Kidney epithelial cell (primary cell): ENCODE measurements at places on chromosomes 5 and 9. TPM values are rescaled to one million over a fixed set of nuclear protein-coding genes. Genes with fewer than 3 reads are reported as not detected.

YIPF5 gene
- 41.1 and 68.5 TPM in 2 replicates for total RNA-seq

PCA3 gene
- total RNA-seq = not detected in 2 replicates

INSL4 gene
- not detected in 2 replicates for total RNA-seq

IDNK gene
- 3.6 and 6.8 TPM in 2 replicates for total RNA-seq

DMAC1 gene
- total RNA-seq = 15.3 and 15.8 TPM in 2 replicates

CTNND2 gene
- total RNA-seq = 0.29 and 0.34 TPM in 2 replicates

NR5A1 gene
- not detected in 2 replicates for total RNA-seq

GABRB2 gene
- 0.07 TPM in 1 of 2 replicates, not detected in the other for total RNA-seq

NMRK1 gene
- 10.3 and 14.1 TPM in 2 replicates for total RNA-seq

PCDHGA2 gene
- total RNA-seq = 2.8 and 2.9 TPM in 2 replicates

UGT3A1 gene
- 0.21 and 0.38 TPM in 2 replicates for total RNA-seq

ZBTB26 gene
- total RNA-seq = 4.2 and 6.5 TPM in 2 replicates

BRD3 gene
- total RNA-seq = 23.3 and 32.0 TPM in 2 replicates

ANKRD55 gene
- not detected in 2 replicates for total RNA-seq

PCDHB15 gene
- 2.3 and 3.0 TPM in 2 replicates for total RNA-seq

SPINK7 gene
- not detected in 2 replicates for total RNA-seq

SPINK1 gene
- 0.48 TPM in 1 of 2 replicates, not detected in the other for total RNA-seq

FOXD4L5 gene
- total RNA-seq = 0.04 and 0.27 TPM in 2 replicates

JAKMIP2 gene
- total RNA-seq = 0.42 and 0.82 TPM in 2 replicates

SAXO1 gene
- total RNA-seq = under 0.01 TPM in 1 of 2 replicates, not detected in the other

NMUR2 gene
- not detected in 2 replicates for total RNA-seq

PAIP1 gene
- 151 and 179 TPM in 2 replicates for total RNA-seq

SYK gene
- total RNA-seq = 12.3 and 15.0 TPM in 2 replicates

LCP2 gene
- total RNA-seq = 0.07 and 0.13 TPM in 2 replicates
